ENCODE measurements at places on chromosomes 13 and 19.

- no peak for DNase-seq
These were observed 10.3 kb downstream of the CELF5 start for GRCh38 chr19:3234800-3235199.

GRCh38 chr19:42054205-42054604 is 15.8 kb downstream of the GRIK5 start:
- DNase-seq: no peak

GRCh38 chr19:49801966-49802661 is 11.0 kb downstream of the FUZ start:
- DNase-seq: no peak

DNA sequence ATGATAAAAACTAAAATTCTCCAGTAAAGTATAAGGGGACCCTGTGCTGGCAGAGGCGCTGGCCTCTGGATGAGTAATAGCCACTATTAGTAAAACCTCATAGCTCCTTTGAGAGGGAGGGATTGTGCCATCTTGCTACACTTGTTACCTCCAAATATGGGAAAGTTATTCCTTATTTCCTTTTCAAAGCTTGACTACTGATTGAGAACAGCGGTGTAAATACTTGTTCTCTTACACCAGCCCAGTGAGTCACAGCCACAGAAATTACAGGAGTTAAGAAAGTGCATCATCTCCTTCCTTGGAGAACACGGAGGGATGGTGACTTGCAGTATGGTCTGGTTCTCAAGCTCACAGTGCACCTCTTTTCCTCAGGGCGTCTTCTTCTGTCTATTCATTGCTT is 379.0 kb downstream of the EFNB2 start:
- no peak for DNase-seq

DNA sequence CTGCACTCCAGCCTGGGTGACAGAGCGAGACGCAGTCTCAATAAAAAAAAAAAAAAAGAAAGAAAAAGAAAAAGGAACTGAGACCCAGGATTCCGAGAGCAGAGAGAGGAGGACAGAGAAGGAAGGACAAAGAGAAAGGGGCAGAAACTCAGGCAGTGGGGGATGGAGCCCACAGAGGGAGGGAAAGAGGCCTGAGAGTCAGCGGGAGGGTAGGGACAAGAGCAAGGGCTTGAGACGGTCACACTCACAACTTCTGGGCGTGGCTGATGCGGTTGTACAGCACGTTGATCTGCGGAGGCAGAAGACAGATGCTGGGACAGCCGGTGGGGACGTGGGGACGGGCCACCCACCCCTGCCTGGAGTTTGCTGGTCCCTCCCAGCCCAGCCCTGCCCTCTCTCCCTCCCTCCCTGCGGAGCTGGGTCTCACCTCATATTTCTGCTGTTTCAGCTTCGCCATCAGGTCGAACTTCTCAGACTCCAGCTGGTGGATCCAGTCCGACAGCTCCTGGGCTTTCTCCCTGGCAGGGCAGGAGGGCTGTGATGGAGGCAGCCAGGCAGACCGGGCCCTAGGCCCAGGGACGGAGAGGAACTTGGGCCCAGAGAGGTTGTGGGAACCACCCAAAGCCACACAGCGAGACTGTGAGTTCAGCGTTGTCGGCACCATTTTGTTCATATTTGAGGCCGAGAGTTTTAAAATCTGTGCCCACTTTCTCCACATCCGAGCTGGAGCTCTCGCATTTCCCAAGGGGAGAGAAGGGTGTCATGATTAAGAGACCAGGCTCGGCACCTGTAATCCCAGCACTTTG is 15.2 kb downstream of the TNNT1 start:
- no peak for DNase-seq

Data from CD4-positive, alpha-beta T cell treated with Interleukin-1 beta for 1 hour (primary cell).